ENCODE measurements at places on chromosomes 12 and 14.

DNA sequence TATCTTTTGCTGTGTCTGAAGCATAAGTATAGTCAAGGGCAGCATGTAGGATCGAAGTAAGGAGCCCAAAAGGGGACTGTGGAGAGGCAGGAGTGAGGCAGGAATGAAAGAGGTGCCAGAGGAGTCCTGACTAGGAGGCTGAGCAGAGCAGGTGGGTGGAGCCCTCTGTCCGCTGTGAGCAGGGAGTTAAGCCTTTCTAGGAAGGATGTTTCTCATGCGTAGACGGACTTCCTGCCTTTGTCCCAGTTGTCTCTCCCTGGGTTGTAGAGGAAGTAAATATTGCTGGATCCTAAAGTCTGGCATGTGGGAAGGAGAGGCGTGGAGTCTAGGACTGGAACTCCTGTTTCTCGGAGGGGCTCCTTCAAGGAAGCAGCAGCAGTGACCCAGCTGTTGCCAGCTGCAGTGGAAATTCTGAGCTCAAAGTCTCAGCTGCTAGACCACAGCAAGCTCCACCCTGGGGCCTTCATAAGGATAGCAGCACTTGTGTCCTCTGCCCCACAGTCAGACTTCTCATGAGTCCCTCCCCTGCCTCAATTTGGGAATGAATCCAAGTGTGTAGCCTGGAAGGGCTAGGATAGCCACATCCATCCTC is 44.0 kb downstream of the RBMS2 start:
- no peak for DNase-seq

- DNase-seq: no peak
Measured at GRCh38 chr12:65918021-65918420, 93.7 kb downstream of the HMGA2 start.

DNA sequence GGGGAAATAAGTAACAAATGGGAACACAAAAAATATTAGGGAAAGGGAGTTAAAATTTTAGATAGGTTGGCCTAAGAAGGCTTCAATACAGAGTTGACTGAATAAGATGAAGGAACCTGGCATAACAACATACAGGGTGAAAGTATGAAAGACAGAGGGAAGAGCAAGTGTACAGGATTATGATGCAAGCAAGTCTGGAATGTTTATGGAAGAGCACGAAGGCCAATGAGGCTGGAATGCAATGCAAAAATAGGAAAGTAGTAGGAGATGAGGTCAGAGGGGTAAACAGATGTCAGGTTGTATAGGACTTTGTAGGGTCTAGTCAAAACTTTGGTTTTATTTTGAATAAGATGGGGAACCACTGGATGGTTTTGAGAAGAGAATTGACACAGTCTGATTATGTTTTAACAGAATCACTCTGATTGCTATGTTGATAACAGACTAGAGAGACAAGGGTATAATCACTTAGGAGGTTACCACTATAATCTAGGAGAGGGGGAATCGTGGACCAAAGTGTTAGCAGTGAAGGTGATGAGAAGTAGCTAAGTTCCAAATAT is 96.8 kb downstream of the OSBPL8 start:
- DNase-seq: no peak

- DNase-seq: no peak
Measured at GRCh38 chr12:56462565-56462964, 5.8 kb upstream of the SPRYD4 start.

GRCh38 chr14:63565448-63565847 is 22.3 kb upstream of the PPP2R5E start:
- DNase-seq: no peak

Measured in stimulated activated naive CD4-positive, alpha-beta T cell (primary cell).